M059J (cell line): ENCODE measurements at places on chromosomes 11 and 22. TPM values are rescaled to one million over a fixed set of nuclear protein-coding genes. Genes with fewer than 3 reads are reported as not detected.
A peak's percentile ranks its signal among the peaks of the same experiment; 100 is the strongest.

DNA sequence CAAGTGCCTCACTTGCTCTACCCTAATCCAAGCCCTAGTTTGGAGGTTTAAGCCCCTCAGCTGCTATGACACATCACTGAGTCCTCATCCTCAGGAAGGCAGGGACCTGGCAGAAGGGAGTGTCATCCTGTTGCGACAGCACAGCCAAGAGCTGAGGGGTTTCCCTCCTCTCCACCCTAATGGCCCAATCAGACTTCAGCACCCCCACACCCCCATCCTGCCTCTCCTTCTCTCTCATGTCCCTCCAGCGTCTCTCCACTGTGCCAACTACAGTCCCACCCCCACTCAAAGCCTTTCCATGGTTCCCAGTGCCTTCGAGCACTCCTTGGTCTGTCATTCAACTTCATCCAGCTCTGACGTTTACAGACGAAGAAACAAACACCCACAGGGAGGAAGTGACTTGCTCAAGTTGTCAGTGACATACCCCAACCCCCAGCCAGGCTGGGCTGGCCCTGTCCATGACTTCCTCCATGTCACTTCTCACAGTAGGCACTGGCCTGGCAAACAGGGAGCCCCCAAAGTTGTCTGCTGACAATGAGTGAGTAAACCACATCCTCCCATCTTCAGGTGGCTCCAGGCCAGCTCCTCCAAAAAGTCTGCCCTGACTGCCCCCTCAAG is 15.6 kb downstream of the ARAP1 start:
- DNase-seq = peak; percentile 81

MYBPC3 gene
- not detected in 2 replicates for total RNA-seq

DNA sequence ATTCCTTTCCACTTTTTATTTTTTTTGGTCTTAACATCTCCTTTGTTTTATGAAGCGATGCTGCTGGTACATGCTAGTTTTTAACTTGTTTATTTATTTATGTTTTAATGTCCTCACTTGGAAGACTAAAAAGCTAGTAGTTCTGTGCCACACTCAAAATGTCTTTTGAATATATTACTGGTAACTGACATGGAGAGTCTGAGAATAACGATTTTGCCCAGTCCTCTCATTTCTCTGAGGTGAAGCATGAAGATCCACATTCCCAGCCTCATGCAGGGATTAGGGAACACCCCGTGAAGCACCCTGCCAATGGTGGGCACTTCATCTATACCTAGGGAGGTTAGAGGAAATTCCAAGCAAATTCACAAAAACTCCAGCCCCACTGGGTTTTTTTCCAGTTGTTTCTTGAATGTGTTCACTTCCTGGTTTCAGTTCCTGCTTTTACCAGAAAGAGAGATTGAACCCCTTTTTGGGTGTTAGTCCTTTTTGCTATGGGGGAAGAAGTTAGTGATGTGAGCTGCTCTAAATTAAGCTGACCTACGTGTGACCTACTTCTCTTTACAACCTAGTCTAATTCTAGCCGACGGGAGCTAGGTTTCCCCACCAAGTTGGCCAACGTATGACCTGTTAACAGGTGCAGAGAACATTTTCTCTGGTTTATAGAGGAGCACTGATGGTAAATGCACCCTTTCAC is 106.1 kb downstream of the SLC1A2 start:
- DNase-seq = no peak

DNA sequence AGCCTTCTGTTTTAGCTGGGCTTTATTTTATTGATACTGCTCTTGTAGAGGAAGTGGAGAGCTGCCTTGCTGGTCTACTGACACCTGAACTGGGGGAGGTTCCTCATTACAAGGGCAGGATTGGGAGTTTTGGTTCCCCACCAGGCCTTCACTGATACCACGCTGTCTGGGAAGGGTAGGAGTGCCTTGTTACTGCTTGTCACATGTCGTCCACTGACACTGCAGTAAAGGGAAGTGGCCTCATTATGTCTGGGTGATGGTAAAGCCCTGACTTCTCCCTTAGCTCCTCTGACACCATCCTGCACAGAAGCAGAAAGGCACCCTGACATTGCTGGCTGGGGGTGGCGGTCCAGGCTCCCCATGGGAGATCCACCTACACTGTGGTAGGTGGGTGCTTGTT is 38.7 kb upstream of the ELF5 start:
- DNase-seq = no peak

- no peak for DNase-seq
Measured at GRCh38 chr11:99148352-99148751, 127.6 kb downstream of the CNTN5 start.

- DNase-seq = no peak
Measured at GRCh38 chr22:27237080-27237741, 564.3 kb downstream of the MN1 start.

C11orf42 gene
- not detected in 2 replicates for total RNA-seq

DNA sequence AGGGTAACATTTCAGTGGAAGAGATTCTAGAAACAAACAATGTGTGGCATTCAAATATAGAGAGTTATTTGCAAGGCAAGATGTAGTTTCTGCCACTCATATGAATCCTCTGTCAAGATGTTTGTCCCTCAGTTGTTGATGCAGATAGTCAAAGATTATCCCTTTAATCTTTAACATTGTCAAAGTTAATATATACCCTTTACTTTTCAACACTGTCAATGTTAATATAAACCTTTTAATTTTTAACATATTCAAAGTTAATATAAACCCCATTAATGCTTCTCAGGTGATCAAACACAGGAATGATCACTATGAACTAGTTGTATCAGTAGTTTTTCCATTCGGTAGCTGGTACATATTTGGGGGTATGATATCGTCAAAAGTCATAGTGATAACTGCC is 51.9 kb upstream of the PICALM start:
- DNase-seq = no peak

GRCh38 chr11:14587258-14587657 is 56.3 kb upstream of the PDE3B start:
- DNase-seq = no peak

DNA sequence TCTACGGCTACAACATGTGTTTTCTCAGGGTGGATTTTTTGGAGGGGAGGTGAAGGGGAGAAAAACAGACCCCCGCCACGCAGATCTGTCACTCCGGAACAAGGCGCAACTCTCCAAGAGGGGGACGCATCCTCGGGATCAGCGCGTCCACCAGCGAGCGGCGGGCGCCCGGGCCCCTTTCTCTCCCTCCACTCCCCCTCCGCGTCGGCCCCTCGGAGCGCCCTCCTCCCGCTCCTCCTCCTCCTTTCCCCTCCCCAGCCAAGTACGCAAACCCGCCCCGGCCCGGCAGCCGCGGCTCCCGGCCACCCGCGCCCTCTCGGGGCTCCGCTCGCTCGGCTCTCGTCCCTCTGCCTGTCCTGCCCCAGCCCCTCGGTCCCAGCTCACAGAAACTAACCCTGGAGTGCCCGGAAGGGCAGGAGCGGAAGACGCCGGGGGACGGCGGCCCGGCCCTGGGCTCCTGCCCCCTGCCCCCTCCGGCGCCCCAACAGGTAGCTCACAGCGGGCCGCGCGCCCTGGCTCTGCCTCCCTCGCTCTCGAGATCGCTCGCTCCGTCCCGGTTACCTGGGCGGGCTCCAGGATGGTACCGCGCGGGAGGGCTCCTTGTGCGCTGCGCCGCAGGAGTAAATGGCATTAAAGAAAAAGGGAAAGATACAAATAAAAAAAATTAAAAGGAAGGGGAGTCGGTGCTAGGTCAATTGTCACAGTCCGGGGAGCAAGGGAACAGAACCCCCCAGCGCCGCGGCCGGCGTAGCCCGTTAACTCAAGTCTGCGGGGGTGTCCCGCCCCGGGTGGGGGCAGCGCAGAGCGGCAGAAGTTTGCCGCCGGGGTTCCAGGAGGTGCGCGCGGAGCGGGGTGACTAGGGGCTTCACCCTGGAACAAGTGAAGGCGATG is 131.4 kb upstream of the C11orf58 start:
- DNase-seq = no peak

KRTAP5-7 gene
- not detected in 2 replicates for total RNA-seq

DNA sequence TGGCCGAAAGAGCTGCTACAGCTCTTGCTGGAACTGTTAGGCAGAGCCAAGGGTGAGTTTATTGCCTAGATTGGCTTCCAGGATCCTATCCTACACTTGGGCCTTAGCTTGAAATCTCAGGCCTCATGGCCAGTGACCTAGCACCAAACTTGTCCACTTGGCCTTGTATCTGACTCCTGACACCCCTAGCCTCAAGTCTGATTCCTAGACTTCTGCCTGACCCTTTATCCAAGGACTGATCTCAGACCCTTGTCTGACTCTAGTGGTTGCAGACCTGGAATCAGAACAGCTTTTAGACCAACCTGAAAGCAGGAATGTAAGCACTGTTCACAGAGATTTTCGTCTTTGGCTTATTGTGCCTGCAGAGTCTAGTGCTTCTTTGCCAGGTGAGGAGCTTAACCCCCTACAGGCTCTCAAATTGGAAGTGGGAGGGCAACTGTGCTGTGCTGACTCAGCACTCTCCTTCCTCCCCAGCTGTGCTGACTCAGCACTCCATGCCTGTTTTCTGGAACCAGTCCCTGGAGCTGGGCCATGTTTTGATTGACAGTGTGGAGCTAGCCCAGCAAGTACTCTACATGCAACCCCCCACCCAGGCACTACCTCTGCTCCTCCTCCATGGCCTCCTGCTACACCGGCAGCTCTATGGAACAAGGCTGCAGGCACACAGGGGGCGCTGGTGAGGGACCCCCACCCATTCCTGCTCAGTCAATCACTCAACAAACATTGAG is 35.1 kb downstream of the RRP8 start:
- DNase-seq = peak; percentile 75

DNA sequence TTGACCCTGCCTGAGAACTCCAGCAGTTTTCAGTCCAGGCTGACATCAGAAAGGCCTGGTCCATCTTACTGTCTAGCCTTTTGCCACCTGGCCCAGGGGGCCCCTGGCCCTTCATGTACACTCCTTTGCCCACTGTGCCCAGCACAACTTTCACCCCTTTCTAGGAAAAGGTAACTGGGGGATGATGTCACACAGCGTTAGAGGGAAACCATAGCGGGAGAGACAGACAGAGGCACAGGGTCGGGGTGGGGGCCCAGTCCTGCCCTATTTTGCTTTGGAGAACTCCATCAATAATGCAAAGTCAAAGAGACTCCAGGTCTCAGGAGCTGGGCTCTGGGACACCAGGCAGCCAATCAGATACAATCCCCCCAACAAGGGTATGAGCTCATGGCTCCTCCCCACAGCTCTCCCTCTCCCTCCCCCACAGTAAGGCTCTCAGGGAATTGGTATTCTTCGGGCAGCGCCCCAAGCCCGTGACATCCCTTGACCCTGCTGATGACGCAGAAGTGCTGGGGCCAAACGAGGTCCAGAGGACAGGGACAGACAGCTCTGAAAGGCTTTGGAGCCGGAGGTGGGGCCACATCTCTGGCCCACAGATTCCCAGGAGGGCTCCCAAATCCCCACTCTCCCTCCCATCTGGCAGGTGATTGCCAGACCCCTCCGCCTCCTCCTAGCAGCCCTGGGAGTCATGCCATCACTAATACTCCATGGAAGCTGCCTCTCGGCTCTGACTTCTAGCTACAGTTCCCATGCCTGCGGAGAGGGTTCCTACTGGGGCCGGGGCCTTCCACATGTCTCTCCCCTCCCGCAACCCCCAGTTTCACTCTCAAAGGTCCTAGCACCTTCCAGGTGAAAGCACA is 5.9 kb downstream of the USP2 start:
- peak; percentile 54 for DNase-seq

OR51B2 gene
- not detected in 2 replicates for total RNA-seq

- no peak for DNase-seq
Measured at GRCh38 chr22:50177537-50178470, 7.3 kb downstream of the PANX2 start.

DNA sequence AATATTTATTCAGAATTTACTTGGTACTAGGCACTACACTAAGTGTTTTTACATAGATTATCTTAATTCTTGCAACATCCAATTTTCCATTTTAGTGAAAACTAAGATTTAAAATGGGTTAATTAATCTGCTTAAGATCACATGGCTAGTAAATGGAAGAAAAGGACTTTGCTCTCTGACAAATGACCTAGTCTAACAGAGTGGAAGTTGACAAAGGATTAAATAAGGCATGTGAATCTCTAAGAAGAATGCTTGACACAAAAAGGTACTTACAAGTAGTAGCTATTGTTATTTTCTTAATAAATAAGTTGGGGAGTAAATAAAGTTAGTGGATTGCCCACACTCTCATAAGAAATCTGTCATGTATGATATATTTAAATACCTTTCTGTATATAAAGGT is 584.8 kb downstream of the DLG2 start:
- DNase-seq = no peak

- no peak for DNase-seq
Measured at GRCh38 chr11:114167355-114167754, 107.8 kb downstream of the ZBTB16 start.

GRCh38 chr22:19586922-19587684 is 62.9 kb upstream of the CLDN5 start:
- no peak for DNase-seq

- DNase-seq = no peak
Measured at GRCh38 chr11:20261526-20261925, 101.3 kb upstream of the DBX1 start.
